NCI-H1105 treated with DMSO at 0.1 percent for 48 hours (cell line): ENCODE measurements at places on chromosomes 16 and 17.

GRCh38 chr16:82182266-82183003 lies 12.4 kb upstream of the MPHOSPH6 start:
- no peak for DNase-seq

- no peak for DNase-seq
Measured at GRCh38 chr17:40017422-40018080, 2.3 kb downstream of the CSF3 start.

- no peak for DNase-seq
Measured at GRCh38 chr16:27729516-27730304, 179.8 kb downstream of the KATNIP start.

GRCh38 chr17:69250641-69251040 lies 22.0 kb upstream of the ABCA10 start:
- no peak for DNase-seq

DNA sequence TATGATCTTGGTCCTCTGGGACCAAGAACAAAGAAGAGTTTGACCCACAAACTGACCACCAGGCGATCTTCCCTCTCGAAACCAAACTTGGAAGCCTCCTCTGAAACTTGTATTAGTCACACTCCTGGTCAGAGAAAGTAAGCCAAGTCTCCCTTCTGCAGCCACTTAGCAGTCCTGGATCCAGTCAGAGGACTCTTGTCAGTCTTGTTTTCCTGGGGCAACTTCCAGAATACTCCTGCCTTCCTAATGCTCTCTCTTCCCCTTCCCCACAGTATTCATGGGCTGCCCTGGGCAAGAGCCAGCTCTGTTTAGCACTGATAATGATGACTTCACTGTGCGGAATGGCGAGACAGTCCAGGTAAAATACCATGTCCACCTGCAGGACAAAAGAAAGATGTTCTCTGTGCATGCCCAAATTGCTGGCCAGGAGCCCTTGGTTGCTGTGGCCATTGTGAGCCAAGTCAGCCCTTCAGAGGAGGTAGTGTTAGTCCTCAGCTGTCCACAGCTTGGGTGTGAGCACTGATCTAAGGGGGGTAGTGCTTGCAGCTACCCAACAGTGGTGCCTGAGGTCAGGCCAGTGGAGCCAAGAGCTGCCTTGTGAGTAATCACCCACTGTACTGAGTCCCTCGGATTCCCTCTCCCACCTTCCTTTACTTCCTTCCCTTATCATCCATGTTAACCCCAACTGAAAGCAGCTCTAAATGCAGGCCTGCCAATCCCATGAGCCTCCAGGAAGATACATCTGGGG lies 31.2 kb downstream of the CDH3 start:
- no peak for DNase-seq

GRCh38 chr16:86010680-86011141 lies 111.7 kb downstream of the IRF8 start:
- no peak for DNase-seq

DNA sequence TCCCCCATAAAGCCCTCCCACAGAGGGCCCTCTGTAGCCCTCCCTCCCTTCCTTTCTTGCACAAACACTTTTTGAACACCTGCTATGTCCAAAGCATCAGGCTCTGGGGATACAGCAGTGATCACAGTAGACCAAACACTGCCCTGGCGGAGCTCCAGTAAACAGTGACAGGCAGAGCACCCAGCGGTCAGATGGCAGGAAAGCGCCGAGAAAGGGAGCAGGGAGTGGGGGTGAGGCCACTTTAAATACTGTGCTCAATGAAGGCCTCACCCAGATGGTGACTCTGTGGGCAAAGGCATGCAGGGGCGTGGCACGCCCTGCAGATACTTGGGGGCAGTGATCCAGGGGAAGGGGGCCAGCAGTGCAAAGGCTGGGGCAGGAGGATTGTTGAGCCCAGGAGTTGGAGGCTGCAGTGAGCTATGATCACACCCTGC lies 7.6 kb downstream of the PRR29 start:
- peak; percentile 76 for DNase-seq

DNA sequence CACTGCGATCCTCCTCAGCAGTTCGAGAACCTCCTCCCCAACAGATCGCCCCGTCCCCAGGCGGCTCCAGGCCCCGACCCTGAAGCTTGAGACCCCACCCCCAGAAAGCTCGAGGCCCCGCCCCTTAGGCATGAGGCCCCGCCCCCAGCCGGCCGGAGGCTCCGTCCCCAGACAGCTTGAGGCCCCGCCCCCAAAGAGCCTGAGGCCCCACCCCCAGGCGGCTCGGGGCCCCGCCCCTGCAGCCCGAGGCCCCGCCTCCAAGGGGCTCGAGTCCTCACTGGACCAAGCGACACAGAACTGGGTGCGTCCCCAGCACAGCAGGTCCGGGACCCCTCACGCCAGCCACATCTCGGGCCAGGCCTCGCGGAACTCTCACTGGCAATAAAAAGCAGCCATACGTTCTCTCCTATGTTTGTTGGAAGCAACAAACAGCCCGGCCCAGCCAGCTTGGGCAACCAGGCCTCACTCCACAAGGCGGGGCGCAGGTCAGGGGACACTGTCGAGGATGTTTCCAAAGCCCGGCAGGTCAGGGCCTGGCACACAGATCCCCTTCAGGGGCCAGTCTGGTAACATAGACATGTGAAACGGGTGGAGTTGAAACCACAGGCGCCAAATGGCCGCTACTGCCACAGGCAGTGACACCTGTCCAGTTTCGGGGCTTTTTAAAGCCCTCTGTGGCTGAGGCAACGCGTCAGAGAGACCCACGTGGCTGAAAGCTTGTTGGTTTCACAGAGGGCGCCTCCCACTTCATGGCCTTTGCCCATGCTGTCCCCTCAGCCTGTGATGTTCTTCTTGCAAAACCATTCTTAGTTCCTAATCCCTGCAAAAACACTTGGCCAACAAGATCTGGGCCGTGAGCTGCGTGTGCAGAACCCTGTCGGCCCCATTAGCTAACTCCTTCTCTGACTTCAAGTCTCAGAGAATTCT lies 224.2 kb downstream of the PARN start:
- DNase-seq = no peak

DNA sequence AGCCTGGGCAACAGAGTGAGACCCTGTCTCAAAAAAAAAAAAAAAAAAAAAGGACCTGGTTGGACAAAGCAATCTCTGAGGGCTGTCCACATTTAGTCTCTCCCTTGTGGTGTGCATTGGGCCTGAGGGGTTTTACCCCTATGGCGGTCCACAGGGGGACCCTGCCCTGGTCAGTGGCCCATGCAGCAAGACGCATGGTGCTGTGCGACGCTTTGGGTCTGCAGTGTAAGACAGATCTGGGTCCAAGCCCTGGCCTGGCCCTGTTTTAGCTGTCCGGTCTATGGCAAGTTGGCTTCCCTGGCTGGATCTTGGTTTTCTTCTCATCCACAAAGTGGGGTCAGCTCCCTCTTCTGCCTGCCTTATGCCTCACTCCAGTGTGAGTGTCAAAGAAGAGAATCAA lies 123.2 kb upstream of the NLRP1 start:
- no peak for DNase-seq

DNA sequence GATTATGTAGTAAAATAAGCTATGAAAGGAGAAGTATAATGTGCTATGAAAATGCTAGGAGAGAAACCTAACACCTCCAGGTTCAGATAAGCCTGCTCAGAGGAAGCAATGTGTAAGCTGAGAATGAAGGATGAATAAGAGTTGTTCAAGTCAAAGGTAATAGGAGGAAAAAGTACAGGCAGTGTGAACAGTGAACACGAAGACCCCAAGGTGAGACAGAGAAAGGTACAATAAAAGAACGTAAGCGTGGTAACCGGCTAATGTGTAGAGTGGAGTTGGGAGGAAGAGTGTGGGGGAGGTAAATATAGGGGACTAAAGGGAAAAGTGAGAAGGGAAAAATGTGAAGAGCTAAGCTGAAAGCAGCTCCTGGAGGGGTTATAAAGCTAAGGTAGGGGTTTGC lies 74.2 kb downstream of the TTC19 start:
- DNase-seq = no peak

DNA sequence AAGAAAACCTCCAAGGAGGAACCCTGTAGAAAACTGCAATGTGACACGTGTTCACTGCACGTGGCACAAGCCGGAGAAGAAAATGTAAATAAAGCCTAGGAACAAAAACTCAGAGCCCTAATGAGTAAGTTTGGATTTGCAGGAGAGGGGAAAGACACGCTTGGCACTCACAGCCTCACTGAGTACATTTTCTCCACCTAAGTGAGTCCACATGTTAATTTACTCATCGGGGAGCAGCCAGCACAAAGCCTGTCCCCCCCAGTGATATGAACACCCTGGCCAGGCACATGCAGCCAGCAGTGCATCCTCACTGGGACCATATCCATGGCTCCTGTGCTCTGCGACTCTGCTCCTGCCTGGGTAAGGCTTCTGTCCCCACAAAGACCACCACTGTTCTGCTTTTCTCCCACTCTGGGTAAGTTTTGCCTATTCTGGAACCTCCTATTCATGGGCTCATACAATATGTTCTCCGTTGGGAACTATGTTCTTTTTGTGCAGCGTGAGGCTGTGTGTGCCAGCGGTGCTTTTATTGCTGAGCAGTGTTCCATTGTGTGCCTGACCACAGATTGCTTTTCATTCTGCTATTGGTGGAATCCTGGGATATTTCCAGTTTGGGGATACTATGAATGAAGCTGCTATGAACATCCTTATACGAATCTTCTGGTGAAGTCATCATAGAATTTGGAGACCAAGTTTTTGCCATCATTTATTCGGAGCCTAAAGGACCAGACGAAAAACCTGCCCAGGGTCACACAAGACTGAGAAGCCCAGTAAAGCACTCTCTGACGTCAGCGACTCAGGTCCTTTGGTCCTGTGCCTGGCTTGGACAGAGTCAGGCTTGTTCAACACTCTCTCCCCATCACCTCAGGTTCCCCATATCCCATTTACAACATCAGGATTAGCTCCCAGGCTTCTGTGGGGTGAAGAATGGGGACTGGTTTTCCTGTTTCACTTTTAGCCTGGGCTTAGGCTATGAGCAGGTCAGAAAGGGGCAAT lies 53.3 kb downstream of the RNF112 start:
- DNase-seq = no peak

DNA sequence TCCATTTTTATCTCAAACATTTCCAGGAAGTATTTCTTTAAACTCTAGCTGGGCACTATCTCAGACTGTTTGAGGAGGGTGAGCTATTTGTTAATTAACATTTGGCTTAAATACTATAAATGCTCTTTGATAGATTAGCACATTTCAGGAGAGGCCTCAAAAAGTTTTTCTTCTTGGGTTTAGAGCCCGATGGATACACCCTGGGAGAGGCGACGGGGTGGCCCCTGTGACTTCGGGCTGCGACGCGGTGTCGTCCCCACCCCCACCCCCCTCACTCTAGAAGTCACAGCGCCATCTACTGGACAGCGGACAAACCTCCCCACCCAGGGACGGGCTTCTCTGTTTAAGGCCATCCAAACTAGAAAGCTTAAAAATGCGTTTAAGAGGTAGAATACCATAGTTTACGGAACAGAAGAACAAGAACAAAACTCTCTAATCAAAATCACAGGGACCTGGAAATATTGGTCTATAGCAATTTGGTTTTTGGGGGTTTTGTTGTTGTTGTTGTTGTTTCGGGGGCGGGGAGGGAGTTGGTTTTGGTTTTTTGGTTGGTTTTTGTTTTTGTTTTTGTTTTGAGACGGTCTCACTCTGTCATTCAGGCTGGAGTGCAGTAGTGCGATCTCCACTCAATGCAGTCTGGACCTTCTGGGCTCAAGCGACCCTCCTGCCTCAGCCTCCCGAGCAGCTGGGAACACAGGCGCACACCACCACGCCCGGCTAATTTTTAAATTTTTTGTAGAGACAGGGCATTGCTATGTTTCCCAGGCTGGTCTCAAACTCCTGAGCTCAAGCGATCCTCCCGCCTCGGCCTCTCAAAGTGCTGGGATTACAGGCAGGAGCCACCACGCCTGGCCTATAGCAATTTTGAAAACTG lies 254.4 kb downstream of the C16orf95 start:
- DNase-seq = peak; percentile 38

GRCh38 chr17:43400943-43401717 lies 2.3 kb downstream of the ARL4D start:
- no peak for DNase-seq

DNA sequence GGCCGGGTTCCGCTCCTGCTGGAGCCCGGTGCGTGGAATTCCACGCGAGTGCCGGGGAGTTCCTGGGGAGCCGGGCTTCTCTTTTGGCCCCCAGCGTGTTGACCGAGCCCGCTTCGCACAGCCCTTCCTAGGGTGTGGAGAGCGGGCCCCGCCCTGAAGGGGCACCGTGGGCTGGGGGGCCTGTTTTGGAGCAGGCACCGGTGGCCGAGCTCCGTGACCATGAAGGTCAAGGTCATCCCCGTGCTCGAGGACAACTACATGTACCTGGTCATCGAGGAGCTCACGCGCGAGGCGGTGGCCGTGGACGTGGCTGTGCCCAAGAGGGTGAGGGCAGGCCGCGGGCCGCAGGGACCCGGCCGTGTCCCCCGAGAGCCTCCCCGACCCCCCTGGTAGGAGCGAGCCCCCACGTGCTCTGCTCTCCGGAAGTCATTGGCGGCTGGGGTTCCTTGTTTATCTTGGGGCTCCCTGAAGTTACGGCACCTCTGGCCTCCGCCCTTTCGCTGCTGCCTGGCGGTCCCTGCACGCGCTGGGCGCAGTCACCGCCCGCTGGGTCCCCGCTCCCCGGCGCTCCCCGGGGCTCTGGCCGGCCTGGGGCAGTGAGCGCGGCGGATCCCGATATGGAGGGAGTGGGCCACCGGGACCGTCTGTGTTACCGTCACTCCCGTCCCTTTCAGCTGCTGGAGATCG lies 528 bp downstream of the HAGHL start:
- DNase-seq = no peak

- DNase-seq = no peak
Measured at GRCh38 chr16:425740-426114, 278 bp downstream of the RAB11FIP3 start.
